ENCODE measurements at places on chromosomes 4 and X.

GRCh38 chr4:38805530-38806145 lies 1.0 kb upstream of the TLR1 start:
- DNase-seq: peak; percentile 50

DNA sequence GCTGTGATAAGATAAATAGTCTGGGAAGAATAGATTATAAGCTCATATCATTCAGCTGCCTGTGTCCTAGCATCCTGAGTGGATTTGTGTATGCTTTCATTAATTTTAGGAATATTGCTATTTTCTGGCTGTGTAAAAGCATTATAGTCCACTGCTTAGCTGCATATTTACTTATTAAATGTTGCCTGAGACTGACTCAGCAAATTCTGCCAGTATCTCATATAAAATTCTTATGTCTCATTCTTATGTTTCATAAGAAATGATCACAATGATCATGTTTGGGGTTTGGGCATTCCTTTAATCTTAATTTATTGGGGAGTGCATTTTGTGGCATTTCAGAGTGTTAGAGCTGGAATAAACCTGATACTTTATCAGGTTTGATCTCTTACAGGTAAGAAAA lies 34.9 kb downstream of the RASSF6 start:
- no peak for DNase-seq

DNA sequence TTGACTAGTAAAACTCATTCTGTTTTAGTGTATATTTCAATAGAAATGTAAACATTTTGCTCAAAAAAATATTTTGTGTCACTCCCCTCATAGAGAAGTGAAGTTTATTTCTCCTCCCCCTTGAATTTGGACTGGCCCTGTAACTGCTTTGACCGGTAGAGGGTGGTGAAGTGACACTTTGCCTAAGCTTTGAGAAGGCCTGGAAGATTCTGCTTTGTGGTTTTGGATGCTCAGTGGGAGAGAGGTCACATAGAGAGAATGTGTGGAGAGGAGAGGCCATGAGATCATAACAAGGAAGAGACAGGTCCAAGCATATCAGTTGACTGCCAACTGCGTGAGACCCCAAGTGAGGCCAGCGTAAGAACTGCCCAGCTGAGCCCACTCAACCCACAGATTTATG lies 19.1 kb upstream of the ARX start:
- DNase-seq: no peak

DNA sequence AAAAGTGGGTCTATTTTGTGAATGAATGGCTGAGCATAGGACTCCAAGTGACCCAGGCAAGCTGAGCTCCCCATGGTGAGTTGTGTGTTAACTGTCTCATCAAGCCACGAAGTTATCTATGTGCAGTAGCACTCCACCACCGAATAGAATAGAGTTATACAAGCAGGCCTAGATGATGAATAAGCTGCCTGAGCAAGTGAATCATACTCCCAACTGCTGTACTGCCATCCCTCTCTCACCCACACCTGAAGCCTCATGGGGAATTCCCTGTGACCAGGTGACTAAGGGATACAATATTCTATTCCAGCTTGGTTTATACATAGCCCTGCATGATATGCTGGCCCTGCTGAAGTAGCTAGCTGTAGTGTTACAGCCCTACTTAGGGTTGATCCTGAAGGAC lies 38.7 kb downstream of the KDM5C start:
- peak; percentile 52 for DNase-seq

GRCh38 chr4:1347410-1347864 lies 429 bp downstream of the UVSSA start:
- peak; percentile 66 for DNase-seq

Data from activated CD4-positive, alpha-beta memory T cell treated with anti-CD3 and anti-CD28 coated beads for 36 hours (primary cell).